ENCODE measurements at places on chromosomes 12 and 14.

DNA sequence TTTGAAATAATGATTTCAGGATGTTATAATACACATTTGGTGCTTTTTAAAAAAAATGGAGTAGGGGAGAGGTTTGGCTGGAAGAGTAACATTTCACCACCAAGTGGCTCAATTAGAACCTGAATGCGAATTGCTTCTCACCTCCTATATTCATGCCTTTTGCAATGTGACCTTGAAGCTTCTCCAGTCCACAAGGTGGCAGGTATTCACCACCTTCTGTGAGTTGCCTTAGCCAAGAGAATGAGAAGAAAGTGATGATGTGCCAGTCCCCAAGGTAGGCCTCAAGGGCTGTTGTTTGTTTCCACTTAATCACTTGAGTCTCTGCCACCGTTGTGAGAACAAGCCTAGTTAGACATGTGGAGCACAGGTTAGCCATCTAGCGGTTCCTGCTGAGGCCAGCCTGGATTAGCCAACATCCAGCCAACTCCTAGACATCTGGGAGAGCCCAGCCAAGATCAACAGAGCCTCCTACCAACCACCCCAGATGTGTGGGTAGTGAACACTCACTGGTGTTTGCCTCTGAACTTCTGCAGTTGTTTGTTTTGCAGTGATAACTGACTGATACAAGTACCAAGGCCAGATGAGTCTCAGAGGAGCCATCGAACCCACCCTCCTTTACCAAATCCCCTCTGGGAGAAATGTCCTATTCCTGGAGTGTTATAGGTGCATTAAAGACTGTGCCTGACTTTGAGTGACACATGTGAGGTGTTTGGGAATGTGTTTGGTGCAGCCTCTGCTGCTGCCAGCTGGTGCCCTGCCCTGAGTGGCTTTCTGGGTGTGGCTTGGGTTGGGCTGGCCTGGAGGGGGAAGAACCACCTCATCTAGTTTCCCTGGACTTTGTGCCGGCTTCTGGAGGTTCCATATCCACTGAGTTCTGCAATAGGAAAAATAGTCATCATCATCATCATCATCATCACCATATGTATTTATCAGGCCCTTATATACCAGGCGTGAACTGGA lies 132.5 kb upstream of the RFLNA start:
- DNase-seq: no peak

- no peak for DNase-seq
Measured at GRCh38 chr14:84969501-84969900, 560.4 kb upstream of the FLRT2 start.

- no peak for DNase-seq
Measured at GRCh38 chr12:8950221-8950527, 729 bp upstream of the M6PR start.

DNA sequence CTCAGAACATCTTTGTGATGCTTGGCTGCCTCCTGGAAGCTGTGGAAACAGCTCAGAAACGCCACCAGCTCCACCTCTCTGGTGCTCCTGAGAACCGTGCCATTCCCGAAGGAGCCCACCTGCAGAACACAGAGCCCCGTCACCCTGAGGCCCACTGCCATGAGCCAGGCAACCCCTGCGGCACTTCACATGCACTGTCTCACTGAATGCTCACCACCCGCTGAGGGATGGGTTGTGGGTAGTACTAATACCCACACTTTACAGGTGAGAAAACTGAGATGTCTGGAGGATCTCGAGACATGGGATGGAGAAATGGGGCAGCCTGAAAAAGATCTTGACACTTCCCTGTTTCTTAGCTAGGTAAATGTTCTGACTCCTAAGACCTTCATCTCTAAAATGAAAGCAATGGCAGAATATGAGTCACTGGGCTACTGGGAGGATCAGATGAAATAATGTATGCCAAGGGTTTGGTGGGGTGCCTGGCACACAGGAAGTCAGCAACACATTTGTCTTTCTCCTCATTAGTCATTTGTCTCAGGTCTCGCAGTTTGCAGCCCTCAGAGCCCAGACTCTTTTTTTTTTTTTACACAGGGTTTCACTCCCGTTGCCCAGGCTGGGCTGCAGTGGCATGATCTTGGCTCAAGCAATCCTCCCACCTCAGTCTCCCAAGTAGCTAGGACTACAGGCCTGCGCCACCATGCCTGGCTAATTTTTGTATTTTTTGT lies 5.3 kb downstream of the OASL start:
- DNase-seq: no peak

DNA sequence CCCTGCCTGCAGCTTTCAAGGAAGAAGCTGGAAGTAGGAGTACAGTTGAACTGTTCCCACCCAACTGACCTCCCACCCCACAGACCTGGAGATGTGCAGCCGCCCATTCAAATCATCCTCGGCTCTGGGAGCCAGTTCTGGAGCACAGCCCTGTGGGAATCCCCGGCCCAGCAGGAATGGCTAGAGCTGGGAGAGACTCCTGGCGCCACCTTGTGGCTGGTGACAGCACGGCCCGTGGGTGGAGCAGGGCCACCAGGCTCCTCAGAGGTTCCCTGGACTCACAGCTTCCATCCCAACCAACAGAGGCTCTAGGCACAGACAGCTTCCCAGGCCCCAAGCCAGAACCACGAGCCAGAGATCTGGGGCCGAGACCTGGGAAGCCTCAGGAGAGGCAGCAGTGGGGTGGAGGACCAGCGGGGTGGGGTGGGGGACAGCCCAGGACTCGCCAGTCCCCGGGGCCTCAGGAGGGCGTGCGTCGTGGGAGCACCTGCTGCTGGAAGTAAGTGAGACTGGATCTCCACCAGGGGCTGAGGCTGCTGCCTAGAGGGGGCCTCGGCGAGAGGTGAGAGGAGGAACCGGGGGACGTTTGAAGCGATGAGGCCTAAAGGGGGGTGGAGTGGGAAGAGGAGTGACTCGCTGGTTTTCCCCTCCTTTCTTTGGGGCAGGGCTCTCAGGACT lies 43.4 kb downstream of the RNF34 start:
- DNase-seq: peak; percentile 76

- no peak for DNase-seq
Measured at GRCh38 chr12:88856201-88856600, 275.9 kb upstream of the KITLG start.

DNA sequence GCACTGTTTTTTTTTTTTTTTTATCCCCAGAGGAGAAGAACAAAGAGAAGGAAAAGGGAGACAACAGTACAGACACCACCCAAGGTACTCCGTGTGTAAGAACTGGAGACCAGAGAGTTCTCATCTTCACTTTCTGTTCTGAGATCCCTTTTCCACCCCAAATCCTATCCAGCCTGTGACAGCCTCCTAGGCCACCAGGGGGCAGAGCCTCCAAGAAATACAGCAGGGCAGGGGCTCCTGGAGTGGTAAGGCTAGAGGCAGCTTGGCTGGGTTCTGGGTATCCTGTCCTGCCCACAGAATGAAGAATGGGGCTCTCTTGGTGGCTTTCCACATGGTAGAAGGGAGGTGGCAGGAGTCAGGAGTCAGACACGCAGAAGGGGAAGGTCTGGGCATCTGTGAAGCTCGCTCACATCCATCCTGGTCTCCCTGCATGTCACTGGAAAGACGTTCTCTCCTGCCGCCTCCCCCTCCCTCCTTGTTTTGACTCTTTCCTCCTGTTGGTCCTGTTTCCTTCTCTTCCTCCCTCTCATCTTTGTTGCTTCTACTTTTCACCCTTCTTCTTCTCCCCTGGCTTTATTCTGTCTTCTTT lies 12.0 kb downstream of the CLSTN3 start:
- DNase-seq: no peak

DNA sequence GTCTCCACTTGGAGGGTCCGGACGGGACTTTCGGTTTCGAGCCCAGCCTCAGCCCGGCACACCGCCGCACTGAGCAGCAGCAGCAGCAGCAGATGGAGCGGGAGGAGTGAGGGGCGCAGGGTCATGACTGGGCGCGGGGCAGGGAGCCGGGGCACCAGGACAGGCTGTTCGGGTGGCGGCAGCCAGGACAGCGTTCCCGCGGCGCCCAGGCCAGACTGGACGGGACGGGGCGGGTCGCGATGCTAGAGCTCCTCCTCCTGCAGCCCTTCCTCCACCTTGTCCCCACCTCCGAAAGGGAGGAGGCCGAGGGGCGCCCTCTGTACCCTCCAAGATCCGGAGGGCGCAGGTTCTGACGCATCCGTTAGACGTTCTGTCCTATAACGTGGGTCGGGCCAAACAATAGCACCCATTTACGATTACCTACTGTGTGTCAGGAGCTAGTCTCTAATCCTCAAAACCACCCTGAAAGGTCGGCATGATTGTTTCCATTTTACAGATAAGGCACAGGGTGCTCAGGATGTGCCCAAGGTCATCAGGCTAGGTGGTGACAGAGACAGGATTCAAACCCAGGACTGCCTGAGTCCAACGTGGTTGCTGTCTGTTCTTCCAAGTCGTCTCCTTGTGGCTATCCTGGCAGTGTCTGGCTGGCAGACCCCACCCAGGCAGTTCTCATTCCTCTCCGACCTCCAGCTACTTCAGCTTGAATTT lies at the start of gene FKBP11:
Gene FKBP11 (minus strand): TSS at position 189 of the 708 bp plus-strand sequence. CDS start 64 bp downstream, at position 125.
- DNase-seq: peak; percentile 76

DNA sequence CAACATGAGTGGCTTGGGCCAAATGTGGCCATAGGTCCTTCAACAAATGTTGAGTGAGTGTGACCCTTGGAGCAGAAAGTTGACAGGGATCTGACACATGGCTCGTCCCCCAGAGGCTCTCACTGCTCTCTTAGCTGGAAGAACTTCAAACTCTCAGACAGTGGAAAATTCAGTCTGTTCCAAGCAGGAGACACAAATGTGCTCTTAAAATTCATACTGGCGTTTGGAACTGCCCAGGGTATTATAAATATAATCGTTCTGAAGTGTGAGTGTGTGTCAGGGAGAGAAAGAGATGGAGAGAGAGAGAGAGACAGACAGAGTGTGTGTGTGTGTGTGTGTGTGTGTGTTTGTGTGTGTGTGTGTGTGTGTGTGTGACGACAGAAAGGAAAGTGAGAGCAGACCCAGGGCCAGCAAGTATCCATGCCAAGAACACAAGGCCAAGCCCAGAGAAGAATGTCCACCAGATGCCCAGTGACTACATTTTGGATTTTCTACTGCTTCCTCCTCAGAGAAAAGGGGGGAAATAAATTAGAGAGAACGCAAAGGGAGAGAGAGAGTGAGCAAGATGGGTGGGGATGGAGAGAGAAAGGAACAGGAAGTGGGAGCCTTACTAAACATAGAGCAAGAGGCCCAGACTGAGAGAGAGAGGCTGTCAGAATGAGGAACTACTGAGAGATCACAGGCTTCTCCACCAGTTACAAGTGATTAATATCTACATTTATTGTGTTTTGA lies 193.6 kb upstream of the NUDT4 start:
- DNase-seq: peak; percentile 94

DNA sequence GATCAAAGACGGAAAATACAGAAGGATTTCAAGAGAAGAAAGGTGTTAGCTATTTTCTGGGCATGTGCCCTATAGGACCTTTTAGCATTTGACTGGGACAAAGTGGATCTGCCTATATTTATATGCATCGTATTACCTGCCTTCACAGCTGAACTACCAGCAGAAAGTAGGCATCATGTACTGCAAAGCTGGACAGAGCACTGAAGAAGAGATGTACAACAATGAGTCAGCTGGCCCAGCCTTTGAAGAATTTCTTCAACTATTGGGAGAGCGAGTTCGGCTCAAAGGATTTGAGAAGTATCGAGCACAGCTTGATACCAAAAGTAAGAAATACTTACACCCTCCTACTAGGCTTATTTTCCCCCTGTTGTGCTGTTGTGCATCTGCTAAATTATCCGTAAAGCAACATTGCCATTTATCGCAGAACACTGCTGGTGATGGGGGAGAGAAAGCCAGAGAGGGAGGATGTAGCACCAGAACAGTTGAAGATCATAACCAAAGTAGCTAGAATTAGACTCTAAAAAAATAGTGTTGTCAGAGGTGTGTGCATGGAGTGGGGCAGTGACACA lies 282.0 kb upstream of the RGS6 start:
- no peak for DNase-seq

GRCh38 chr14:86882818-86883217 lies 1110.2 kb downstream of the GALC start:
- DNase-seq: no peak

- DNase-seq: no peak
Measured at GRCh38 chr12:21852251-21852650, 77.7 kb upstream of the KCNJ8 start.

GRCh38 chr14:20341646-20342045 lies 1.8 kb upstream of the PARP2 start:
- no peak for DNase-seq

DNA sequence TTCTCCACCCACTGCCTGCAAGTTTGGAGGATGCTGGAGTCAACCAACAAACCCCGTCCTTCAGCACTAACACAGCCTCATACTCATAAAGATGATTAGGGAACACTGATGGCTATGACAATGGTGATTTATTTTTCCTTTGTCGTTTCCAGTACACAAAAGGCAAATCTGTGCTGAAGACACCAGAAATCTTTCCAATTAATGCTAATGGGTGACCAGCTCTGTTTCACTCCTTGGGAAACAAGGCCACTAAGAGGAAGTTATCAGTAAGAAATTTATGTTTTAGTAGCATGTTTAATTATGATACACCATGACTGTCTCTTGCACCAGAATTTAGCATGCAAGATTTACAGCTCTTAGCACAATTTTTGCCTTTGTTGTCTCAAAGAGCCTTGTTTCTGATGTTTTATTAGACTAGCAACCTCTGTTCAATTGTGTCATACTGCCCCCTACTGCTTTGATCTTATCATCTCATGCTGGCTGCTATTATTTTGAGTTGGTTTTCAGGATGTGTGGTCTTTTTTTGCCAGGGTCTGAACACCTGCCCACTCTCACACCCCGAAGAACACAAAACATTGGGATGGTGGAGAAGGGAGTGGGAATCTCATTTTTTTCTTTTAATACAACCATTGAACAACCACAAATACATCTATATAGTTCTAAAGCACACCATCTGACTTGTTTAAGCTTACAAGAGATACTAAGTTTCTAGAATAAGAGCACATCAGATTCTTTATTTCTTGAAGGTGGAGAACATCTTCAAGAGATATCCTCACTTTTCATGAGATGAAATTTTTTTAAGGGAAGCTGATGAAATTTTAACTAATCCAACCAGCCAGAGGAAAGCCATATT lies 160.9 kb downstream of the SPTSSA start:
- peak; percentile 65 for DNase-seq

DNA sequence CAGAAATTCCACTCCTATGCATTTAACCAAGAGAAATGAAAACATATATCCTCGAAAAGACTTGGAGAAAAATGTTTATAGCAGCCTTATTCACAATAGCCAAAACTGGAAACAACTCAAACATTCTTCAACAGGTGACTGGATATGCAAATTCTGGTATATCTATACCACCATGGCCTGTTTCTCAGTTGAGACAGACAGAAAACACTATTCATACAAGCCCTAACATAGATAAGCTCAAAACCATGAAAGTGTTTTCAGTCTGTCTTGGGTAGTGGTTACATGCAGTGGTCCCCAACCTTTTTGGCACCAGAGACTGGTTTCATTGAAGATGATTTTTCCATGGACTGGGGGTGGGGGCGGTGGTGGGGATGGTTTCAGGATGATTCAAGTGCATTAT lies 83.8 kb downstream of the SRGAP1 start:
- no peak for DNase-seq

GRCh38 chr12:108465417-108465816 lies 49.7 kb upstream of the FICD start:
- DNase-seq: no peak

GRCh38 chr14:69017706-69018105 lies 38.6 kb upstream of the ACTN1 start:
- no peak for DNase-seq

- DNase-seq: no peak
Measured at GRCh38 chr14:71739273-71739990, 192.8 kb upstream of the RGS6 start.

GRCh38 chr12:3097186-3097804 lies 20.1 kb downstream of the TSPAN9 start:
- peak; percentile 66 for DNase-seq

Data from muscle of leg (tissue), 16 donors.